Neural crest cell (in vitro differentiated cells): ENCODE measurements at places on chromosomes 2 and 18.

GRCh38 chr2:145020694-145021093 is 500.8 kb upstream of the ZEB2 start:
- DNase-seq = no peak

DNA sequence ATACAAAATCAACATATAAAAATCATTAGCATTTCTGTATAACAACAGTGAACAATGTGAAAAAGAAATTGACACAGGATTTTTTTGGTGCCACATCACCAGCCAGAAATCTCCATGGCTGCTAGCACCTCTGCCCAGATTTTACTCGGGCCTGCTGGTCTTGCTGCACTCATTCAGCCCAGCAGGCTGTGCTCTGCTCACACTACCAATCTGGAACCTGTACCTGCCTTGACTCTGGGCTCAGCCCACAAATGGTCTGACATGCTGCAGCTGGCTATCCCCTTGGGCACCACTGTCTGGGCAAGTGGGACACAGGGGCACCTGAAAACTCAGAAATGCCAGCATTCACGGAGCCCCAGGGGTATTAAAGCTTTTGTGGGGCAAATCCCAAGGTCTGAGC is 392.5 kb upstream of the NRXN1 start:
- DNase-seq = no peak

DNA sequence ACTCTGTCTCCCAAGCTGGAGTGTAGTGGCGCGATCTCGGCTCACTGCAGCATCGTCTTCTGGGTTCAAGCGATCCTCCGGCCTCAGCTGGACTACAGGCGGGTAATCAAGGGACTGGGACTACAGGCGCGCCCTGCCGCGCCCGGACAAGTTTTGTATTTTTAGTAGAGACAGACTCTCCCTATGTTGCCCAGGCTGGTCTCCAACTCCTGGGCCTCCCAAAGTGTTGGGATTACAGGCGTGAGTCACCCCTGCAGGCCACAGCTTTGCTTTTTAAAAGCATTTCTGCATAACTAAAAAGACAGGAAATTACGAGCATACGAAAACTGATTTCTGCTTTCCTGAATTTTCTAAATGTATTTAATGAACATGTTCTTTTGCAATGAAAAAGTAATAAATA is 916 bp upstream of the OSBPL1A start:
- DNase-seq = no peak

DNA sequence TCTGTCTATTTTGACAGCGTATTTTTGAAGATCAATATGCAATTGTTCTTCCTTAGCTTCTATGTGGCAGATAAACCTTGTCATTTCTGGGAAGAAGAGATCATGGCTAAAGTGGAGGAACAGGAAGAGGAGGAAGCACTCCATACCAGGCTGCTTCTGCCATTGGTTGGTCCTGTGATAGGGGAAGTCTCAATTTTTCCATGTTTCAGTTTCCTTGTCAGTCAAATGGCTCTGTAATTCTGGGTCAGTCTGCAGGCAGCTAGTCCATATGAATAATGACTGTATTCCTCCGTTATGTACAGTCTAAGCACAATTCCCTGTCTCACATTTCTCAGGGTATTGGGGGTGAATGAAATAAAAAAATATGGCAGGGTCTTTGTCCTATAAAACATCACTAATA is 277.6 kb upstream of the CXCR4 start:
- no peak for DNase-seq

DNA sequence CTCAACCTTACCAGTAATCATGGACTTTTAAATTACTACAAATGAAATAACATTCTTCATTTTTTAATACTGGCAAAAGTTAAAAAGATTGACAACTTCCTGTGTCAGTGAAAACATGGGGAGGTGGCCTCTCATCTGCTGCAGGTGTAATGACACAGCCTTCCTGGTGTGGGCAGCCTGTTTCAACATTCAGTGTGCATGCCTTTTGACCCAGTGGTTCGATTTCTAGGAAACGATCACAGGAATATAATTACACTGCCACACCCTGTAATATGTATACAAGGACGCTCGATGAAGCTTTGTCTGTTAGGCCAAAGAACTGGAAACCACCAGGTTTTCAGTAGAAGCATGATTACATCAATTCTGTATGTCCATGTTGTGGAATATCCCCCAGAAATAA is 68.7 kb downstream of the MTHFD2 start:
- DNase-seq = no peak

DNA sequence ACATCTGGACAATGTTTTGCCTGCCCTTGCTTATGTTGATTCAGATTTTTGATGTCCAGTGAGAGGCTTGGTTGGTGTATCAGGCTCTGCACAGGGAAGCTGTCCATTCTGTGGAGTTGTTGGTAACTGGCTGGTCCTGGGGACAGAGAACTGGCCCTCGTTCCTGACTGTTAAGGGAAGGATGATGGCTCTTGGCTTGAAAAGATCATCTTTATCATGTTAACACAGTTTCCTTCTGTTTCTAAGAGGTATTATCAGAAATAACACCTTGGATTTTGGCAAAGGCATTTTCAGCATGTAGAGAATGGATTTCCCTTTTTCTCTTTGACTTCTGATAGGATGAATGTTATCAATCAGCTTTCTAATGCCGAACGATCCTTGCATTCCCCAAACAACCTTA is 19.3 kb downstream of the STK25 start:
- DNase-seq = no peak

DNA sequence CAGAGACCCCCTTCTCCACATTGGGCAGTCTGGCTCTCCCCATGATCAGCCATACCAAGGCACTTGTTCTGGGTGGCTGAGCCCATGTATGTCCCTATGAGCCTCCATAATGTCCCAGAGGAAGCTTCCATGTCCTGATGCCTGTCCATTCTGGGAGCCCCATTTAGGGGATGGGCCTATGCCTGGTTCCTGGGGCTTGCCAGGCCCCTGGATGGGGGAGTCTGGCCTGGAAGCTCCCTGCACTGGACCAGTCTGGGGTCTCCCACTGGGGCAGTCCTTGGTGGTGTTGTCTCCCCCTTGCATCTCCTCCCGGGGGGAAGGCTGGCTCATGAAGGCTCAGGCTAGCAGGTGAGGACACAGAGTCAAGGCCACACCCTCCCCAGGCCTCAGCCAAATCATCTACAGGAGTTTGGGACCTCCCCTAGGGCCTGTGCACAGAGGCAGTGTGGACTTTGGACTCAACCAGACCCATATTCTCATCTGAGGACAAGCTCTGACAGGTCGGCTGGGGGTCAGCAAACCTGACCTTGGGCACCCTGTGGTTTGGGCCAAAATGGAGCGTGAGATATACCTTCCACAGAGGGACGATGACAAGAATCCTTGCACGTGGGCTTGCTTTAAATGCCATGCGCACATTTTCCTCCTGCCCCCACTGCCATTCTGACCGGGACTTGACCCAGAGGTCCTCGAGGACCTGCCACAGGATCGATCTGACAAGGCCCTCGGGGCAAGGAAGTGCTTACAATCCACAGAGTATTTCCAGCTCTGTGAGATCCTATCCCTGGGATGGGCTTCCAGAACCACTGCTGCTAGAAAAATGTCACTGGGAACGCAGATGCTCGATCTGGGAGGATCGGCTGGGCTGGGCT is 38.8 kb downstream of the INHBB start:
- DNase-seq = no peak

DNA sequence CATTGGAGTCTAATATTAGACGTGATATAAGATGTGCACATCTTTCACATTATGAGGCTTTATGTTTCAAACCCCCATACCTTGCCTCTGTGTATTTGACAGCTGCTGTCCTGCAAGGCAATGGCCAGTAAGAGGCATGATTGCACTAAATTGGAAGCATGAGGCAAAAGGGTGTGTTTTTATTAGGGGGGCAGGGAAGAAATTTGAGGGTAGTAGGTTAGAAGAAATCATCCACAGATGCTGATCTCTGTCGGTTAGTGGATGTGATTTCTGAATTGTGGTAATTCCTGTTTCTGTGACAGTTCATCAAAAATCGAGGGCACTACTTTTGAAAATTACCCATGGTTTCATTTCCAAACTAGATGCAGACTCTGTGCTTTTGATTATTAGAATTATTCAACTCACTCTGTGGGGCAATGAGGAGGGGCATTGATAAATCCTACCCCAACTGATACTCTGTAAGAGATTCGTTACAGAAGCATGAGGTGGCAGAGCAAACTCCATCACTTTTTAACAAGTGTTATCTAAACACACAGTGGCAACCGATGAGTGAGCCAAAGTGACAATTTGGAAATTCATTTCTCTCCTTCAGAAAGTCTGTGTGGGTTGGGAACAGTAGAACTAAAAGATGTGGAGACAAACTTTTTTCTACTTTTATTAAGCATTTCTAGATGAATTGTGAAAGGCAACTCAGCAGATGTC is 453.0 kb downstream of the ARHGAP15 start:
- DNase-seq = no peak

DNA sequence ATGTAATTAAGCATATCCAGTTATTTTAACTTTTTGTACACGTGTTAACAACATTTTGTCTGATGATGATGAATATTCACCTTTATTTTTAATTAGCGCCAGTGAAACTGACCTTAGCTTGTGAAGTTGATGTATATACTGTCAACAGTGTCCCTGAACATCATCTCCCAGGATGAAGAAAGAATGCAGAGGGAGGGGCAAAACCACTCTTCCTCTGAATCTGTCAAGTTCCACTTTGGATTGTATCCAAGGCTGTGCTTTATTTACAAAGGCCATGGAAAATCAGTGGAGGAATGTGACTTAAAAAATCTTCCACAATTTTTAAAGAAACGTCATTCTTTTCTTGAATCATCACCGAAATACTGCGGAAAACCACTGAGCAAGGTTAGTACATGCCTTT is 4.5 kb upstream of the RMDN2 start:
- no peak for DNase-seq

GRCh38 chr2:38483776-38484501 is 106.9 kb upstream of the ATL2 start:
- no peak for DNase-seq

GRCh38 chr2:70045932-70046331 is 41.3 kb upstream of the PCBP1 start:
- DNase-seq = no peak

- no peak for DNase-seq
Observed at GRCh38 chr2:45899926-45900325, 248.5 kb downstream of the PRKCE start.

DNA sequence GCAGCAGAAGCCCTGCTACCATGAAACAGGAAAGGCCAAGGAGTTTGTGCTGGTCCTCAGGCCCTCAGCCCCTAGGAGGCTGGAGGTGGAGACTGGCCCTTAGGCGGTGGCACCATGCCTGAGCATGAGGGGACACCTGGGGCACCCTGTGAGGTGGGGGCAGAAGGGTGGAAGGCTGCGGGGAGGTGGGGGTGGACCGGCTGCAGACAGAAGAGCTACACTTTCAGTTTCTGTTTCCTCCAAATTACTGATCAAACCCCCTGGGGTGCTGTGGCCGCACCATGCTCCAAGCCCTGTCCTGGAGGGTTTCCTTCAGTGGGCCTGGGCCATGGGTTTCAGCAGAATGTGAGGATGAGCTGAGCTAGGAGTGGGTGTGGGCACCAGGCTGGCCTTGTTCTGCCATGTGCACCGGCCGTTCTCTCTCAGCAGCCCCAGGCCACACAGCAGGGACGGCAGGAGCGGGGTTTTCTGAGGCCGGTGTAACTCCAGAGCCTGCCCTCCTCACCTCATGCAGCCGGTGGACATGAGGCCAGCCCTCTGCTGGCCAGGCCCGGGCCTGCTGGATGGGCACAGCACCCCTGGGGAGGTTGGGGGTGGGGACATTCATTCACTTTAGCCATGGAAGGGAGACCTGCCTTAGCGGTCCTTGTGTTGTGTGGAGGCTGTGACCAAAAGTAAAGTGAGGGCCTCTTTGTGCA is 51.5 kb downstream of the PLEKHB2 start:
- no peak for DNase-seq

DNA sequence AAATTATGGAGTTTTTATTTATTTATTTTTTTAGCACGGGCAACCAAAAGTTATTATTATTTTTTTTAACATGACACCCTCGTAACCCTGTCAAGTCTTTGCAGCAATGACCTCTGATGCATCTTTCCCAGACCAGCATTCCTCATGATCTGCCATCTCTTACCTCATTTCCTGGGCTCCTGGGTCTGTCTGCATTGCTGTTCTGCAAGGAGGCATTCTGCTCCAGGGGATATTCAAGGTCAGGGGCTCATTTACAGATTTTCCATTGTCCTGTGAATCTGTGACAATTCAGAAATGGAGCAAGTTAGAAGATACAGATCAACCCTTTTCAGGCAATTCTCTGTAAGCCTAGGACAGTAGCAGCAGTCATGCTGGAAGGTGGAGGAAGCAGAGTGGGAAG is 43.0 kb downstream of the NGEF start:
- no peak for DNase-seq

GRCh38 chr2:210584834-210585233 is 28.4 kb downstream of the CPS1 start:
- DNase-seq = no peak

- DNase-seq = no peak
Observed at GRCh38 chr2:117763804-117764203, 50.7 kb upstream of the DDX18 start.

GRCh38 chr2:193776988-193777387 is 1582.3 kb upstream of the TMEFF2 start:
- no peak for DNase-seq

DNA sequence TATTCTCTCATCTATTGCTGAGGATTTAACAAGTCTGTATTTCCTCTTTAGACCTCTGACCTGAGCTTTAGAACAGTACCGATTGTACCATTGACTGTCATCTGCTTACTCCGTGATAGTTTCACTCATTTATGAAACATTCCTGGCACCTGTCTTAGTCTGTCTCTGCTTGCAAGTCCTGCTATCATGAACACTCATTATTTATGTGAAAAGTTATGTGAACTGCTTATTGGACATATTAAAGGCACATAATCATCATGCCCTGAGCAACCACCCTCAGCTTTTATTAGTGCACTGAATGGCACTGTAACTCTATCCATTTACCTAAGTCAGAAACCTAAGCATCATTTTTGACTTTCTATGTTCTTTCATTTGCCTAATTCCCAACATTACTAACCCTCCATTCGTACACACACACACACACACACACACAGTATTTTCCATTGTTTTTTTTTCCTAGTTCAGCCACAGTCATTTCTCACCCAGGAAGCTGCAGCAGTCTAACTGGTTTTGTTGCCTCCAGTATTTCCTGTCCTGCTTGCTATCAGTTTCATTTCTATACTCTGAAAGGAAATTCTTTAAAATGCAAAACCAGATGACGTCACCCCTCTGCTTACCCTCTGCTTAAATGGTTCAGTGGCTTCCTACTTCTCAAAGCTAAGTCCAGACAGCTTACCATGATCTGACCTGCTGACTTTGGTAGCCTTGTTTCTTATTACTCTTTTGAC is 146.1 kb downstream of the HAUS1 start:
- no peak for DNase-seq

DNA sequence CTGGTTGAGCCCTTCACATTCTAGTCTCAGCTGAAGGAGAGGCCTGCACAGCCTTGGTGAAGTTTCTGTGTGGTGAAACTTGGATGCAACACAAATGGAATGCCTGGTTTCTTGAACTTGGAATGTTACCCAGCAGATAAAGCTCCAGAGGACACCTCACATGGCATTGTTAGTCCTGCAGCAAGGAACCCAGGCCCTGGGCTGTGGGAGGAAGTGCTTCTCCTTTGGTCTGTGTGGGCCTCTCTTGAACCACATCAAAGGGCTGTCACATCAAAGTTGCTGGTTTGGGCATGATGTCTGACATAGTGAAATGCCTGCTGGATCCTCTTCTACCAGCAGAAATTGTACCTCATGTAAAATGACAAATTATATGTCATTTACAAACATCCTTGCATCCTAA is 198.5 kb downstream of the FHOD3 start:
- no peak for DNase-seq

- DNase-seq = no peak
Observed at GRCh38 chr2:62870966-62871365, 165.5 kb downstream of the EHBP1 start.
